Activated CD8-positive, alpha-beta T cell treated with anti-CD3 and anti-CD28 coated beads for 36 hours (primary cell): ENCODE measurements at places on chromosomes 7 and 10. TPM values are rescaled to one million over a fixed set of nuclear protein-coding genes. Genes with fewer than 3 reads are reported as not detected.

ANXA8 gene
- total RNA-seq, result not detected

GRCh38 chr10:55820478-55820877 is 540.6 kb downstream of the ZWINT start:
- no peaks in the 10 kb centered on the region for H3K27me3 ChIP-seq
- DNase-seq, result no peak
- no peaks in the 10 kb centered on the region for H3K36me3 ChIP-seq
- H3K4me3 ChIP-seq, result no peak overlapping the region
- H3K4me1 ChIP-seq, result no peaks in the 10 kb centered on the region

- no peak for DNase-seq
- H3K4me1 ChIP-seq, result no peaks in the 10 kb centered on the region
- H3K27me3 ChIP-seq, result no peaks in the 10 kb centered on the region
- H3K36me3 ChIP-seq, result no peaks in the 10 kb centered on the region
- H3K4me3 ChIP-seq, result no peak overlapping the region
These were observed 74.1 kb downstream of the GTF2IRD1 start for GRCh38 chr7:74527842-74528241.

KIF5B gene
- 52.7 TPM for total RNA-seq

ZNF398 gene
- 8.7 TPM for total RNA-seq

- H3K27me3 ChIP-seq, result no peaks in the 10 kb centered on the region
- H3K4me3 ChIP-seq, result no peak overlapping the region
- no peaks in the 10 kb centered on the region for H3K4me1 ChIP-seq
- no peak for DNase-seq
- no peak overlapping the region for H3K27ac ChIP-seq
These were observed 235.9 kb upstream of the MTPN start for GRCh38 chr7:136213012-136213411.

- H3K27ac ChIP-seq, result no peak overlapping the region
- H3K36me3 ChIP-seq, result no peaks in the 10 kb centered on the region
- no peaks in the 10 kb centered on the region for H3K4me1 ChIP-seq
These were observed 110.7 kb downstream of the INPP5A start for GRCh38 chr10:132648072-132648850.

GRCh38 chr7:148732862-148733261 is 34.2 kb downstream of the CUL1 start:
- no peaks in the 10 kb centered on the region for H3K27me3 ChIP-seq
- H3K4me1 ChIP-seq, result peaks cover 18% of the 10 kb centered on the region
- H3K27ac ChIP-seq, result no peak overlapping the region
- DNase-seq, result no peak
- no peak overlapping the region for H3K4me3 ChIP-seq
- peaks cover 45% of the 10 kb centered on the region for H3K36me3 ChIP-seq

GRCh38 chr10:113213035-113213434 is 263.0 kb downstream of the TCF7L2 start:
- no peak for DNase-seq
- no peak overlapping the region for H3K4me3 ChIP-seq
- peaks cover 3% of the 10 kb centered on the region for H3K4me1 ChIP-seq
- H3K27ac ChIP-seq, result no peak overlapping the region

C10orf105 gene
- 0.16 TPM for total RNA-seq

DNA sequence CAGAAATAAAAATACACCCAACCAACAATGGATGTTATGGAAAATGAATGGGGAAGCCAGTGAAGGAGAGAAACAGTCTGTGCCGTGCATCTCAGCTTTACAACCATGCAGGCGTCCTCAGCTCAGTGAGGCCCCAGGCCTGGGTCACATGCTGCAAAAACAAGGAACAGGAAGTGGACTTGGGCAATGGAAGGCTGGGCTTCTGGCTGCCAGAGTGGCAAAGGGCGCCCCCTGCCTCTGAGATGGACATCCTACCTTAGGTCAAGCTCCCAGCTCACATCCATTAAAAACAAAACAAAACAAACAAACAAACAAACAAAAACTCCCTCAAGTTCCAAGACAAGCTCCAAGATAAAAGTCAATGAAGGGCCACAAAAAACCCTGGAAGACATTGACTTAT is 54.7 kb upstream of the AFAP1L2 start:
- DNase-seq, result peak; percentile 70
- H3K4me3 ChIP-seq, result no peak overlapping the region
- peaks cover 33% of the 10 kb centered on the region for H3K36me3 ChIP-seq
- H3K4me1 ChIP-seq, result peaks cover 22% of the 10 kb centered on the region
- H3K27me3 ChIP-seq, result no peaks in the 10 kb centered on the region

- no peak overlapping the region for H3K4me3 ChIP-seq
- H3K4me1 ChIP-seq, result no peaks in the 10 kb centered on the region
- no peaks in the 10 kb centered on the region for H3K36me3 ChIP-seq
These were observed 123.6 kb downstream of the CXCL12 start for GRCh38 chr10:44261296-44261695.

PRSS37 gene
- total RNA-seq, result not detected

GRCh38 chr10:5971315-5971832 is 6.0 kb downstream of the IL15RA start:
- peaks cover 52% of the 10 kb centered on the region for H3K4me1 ChIP-seq
- peak overlapping the region; percentile 77 for H3K27ac ChIP-seq
- no peak overlapping the region for H3K4me3 ChIP-seq
- DNase-seq, result peak; percentile 45
- H3K36me3 ChIP-seq, result peaks cover 23% of the 10 kb centered on the region

DNA sequence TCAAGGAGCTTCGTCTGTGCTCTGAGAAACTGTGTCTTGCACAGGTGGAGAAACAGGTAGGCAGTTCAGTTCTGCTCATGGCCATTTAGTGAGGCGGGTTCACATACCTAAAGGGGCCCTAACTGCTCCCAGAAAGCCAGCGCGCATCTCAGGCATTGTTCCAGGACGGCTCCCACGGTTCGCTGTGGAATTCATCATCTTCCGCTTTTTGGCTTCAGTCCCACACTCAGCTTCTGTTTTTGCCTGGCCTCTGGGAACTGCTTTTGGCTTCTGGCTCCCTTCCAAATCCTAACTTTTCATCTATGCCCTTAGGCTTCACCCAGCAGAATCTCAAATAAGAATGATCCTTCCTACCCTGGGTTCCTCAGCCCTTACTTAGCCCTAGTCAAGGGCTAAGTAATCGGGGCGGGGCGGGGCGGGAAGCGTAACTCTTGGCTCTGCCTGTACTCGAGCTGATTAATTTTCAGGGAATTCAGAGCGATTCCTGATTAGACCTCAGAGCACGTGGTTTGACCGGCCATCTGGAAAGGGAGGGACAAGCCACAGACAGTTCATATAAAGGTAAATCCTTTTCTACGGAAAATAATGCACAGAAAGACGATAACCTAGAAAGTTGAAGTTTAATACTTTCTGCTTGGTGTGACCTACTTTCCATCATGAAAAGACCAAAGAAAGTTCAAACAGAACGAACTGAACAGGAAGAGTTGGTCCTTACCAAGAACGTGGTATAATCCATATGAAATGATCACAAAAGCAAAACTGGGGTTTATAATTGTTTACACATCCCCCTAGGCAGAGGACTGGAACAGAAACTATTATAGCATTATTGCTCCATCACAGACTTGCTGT is 105.7 kb downstream of the ST8SIA6 start:
- H3K27me3 ChIP-seq, result peaks cover 17% of the 10 kb centered on the region
- H3K27ac ChIP-seq, result no peak overlapping the region
- H3K36me3 ChIP-seq, result no peaks in the 10 kb centered on the region
- no peak overlapping the region for H3K4me3 ChIP-seq

DNA sequence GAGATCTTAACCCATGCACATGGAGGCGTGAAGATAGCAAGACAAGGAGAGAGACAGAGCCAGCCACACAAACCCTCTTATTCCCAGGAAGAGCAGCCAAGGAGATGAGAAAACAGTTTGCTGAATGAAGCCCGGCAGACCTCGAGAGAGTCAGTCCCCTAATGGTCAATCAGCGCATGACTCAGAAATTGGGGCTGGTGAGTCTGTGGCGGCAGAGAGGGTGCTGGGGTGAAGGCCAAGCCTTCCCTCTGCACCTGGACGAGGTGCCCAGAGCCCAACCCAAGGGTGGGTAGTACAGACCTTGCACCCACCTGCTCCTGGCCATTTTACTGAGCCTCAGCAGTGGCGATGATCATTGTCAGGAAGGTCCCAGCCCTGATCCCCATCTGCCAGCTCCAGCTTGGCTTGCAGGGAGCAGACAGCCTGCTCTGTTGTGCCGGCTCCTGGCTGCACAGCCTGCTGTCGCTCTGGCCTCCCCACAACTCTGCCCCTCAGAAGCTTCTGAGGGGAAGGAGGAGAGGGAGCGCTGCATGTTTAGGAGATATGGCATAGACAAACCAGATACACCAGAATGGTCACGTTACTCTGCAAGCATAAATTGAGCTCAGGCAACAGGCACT is 256.6 kb downstream of the RPS24 start:
- no peak for DNase-seq
- no peaks in the 10 kb centered on the region for H3K27me3 ChIP-seq
- H3K4me1 ChIP-seq, result no peaks in the 10 kb centered on the region
- H3K36me3 ChIP-seq, result no peaks in the 10 kb centered on the region
- H3K4me3 ChIP-seq, result no peak overlapping the region
- H3K27ac ChIP-seq, result no peak overlapping the region

- H3K4me1 ChIP-seq, result peaks cover 18% of the 10 kb centered on the region
- H3K4me3 ChIP-seq, result no peak overlapping the region
- H3K27ac ChIP-seq, result no peak overlapping the region
- peaks cover 10% of the 10 kb centered on the region for H3K27me3 ChIP-seq
- no peak for DNase-seq
These were observed 17.1 kb downstream of the COL13A1 start for GRCh38 chr10:69818676-69819239.
